ENCODE measurements at places on chromosomes 1 and 21.

- DNase-seq: no peak
Measured at GRCh38 chr21:10511116-10511515, 10.3 kb upstream of the TPTE start.

DNA sequence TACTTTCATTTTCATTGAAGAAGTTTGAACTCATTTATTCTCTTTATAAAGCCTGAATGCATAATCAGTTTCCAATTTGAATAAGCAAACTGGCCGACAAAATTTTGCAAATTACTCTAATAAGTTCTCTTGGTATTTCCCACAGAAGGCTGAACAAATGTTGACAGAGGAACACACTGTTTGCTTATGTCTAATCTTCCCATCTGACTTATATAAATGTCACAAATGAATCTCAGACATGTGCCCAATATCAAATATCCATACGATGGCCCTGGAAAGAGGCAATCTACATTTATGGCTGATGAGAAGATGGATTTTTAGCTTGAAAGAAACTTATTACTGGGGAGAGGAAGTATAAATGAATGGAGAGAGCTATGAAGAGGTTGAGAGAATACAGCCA lies 380.6 kb upstream of the ZRANB2 start:
- DNase-seq: no peak

DNA sequence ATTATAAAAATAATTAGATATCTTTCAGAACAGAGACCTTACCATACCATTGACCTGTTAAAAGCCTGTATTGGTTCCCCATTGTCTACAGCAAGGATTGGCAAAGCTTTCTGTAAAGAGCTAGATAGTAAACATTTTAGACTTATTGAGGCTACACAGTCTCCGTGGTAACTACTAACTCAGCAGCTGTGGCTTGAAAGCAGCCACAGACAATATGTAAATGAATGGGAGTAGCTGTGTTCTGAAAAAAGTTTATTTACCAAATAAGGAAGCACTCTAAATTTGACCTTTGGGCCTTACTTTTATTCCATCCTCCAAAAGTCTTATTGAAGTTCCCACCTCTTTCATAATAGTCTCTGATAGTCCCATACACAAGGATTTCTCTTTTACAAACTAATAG lies 39.7 kb downstream of the NUP210L start:
- no peak for DNase-seq

- DNase-seq: no peak
Measured at GRCh38 chr1:228393811-228394570, 12.6 kb downstream of the TRIM11 start.

DNA sequence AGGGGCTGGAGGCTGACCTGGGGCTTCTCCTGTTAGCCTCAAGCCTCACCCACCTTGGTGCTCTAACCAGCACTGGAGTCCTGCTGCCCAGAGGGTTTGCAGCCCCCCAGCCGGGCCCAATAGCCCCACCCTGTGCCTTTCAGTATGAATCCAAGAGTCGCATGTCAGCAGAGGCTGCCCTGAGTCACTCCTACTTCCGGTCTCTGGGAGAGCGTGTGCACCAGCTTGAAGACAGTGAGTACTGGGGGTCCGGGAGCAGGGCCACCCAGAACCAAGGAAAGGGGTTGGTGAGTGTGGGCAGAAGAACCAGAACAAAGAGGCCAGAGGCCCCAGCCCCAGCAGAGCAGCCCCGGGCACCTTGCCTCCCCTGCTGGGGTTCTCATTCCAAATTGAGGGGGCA lies 25.6 kb downstream of the CDK18 start:
- DNase-seq: no peak

DNA sequence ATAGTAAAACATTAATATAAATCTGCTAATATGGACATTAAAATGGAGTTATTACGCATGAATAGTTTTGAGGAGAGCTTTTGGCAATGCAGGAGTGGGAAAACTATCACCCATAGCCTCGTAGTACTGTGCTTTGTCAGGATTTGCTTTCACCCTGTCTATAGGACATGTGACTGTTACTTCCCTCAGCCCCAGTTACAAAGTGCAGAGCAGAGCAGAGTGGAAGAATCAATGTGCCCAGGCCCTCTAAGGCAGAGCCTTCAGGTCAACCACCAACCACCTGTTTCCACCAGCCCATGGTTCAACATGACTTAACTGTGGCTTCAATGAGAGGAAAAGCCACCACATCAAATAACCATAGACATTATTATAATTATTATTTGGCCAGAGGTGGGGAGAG lies 68.9 kb upstream of the C8B start:
- no peak for DNase-seq
